ENCODE measurements at places on chromosomes 12 and 14.

DNA sequence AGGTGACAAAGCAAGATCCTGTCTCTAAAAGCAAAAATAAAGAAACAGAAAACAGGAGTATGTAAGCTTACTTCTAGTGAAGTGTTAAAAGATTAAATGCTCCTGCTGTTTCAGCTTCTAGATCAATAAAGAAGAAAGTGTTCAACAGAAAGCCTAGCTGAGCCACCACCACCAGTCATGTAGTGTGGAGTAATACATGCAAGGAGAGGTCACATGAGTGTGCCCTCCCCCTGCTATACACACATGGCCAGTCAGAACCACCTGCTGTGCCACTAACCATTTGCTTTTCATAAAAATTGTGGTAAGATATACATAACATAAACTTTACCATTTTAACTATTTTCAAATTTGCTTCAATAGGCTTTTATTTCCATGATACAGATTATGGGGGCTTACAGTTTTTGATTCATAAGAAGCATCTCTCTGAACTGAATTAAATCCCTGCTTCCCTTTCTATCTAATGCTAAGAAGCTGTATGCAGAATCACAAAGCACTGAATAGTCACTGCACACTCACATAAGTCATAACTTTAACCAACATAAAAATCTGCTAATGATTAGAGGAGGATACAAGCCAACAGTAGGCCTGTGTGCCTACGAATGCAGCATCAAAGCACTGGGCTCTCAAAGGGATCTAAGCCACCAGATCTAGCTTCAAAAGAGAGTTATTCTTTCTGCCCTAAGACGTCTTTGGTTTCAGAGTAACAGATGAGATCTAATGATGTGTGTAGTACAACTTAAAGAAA, 515.5 kb downstream of the C12orf50 start:
- no peak for DNase-seq

DNA sequence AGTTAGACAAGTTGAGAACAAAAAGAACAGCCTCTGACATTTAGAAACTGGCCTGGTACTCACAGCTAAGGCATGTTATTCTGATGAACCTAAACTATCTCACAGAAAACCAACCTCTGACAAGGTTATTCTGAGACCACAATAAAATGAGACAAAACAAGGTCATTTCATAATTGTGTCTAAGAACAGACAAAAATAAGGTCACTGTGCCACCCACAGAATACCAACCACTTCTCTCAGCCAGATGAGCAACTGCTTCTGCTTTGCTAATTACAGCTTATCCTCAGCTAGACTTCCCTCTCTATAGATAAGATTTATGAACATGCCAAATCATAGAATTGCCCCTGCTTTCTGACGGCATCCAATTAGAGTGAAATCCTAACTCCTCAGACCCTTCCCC, 52.2 kb upstream of the CRACR2A start:
- no peak for DNase-seq

DNA sequence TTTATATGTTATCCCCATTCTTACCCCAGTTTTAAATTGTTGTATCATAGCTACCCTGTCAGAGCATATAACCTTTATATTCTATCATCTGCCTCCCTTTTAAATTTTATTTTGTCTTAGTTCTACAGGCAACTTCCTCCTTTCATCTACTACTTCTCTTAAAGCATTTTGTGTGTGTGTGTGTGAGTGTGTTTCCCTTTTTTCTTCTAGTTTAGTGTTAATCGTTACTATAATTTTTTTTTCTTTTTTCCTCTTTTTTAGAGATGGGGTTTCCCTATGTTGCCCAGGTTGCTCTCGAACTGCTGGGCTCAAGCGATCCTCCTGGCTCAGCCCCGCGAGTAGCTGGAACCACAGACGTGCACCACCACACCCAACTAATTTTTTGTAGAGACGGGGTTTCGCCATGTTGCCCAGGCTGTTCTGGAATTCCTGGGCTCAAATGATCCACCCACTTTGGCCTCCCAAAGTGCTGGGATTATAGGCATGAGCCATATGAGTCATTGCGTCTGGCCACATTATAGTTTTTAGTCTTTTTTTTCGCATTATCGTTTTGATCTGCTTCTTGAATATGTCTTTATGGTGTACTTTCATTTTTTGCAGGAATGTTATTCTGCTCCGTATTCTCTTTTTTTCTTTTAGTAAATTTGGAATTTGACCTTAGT, 33.1 kb upstream of the FBXO34 start:
- no peak for DNase-seq

DNA sequence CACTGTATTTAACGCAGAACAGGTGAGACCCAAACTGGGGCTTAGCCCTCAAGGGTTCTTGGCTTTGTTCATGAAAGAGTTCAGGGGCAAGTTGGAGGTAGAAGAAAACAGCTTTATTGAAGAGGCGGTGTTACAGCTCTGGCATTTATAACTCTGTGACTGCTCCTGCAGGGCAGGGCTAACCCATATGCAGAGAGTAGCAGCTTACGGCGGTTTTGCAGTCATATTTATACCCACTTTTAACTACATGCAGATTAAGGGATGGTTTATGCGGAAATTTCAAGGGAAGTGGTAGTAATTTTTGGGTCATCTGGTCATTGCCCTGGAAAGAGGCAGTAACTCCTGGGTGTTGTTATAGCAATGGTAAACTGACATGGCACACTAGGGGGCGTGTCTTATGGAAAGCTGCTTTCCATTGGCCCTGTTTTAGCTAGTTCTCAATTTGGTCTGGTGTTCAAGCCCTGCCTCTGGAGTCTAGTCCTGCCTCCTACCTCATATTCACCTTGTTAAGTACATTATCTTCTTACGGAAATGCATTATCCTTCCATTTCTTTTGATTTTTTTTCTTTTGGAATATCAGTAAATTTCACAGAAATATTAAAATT, 1.8 kb upstream of the IAPP start:
- DNase-seq: no peak

DNA sequence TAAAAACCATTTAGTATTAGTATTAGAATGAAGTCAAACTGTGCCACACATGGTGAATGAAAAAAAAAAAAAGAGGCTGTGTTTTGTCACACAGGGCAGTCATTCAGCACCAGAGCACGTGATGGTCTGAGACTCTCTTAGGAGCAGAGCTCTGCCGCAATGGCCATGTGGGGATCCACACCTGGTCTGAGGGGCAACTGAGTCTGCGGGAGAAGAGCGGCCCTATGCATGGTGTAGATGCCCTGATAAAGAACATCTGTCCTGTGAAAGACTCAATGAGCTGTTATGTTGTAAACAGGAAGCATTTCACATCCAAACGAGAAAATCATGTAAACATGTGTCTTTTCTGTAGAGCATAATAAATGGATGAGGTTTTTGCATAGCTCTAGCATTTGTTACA, 12.2 kb upstream of the BDKRB1 start:
- no peak for DNase-seq

GRCh38 chr12:69645031-69645430, 34.3 kb upstream of the LRRC10 start:
- DNase-seq: no peak

DNA sequence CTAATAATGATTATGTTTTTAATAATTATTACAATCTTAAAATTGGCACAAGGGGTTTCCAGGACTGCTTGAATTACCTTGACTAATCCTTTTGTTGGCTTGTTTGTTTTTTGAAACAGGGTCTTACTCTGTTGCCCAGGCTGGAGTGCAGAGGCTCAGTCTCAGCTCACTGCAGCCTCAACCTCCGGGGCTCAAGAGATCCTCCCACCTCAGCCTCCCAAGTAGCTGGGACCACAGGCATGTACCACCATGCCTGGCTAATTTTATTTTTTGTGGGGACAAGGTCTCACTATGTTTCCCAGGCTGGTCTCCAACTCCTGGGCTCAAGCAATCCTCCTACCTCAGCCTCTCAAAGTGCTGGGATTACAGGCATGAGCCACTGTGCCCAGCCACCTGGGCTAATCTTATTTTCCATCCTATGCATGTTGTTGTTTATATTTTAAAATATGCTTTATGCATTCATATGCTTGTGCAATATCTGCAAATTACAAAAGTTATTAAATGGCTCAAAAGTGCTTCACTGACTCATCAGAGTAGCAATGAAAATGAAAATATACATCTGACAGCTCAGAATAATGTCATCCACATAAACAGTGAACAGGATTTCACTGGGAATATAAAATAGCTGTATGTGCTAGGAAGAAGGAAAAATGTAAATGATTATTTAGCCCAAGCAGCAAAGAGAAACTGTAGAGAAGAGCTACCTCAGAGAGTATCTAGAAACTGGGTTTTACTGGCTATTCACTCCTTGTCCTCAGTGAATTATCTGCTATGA, 24.8 kb upstream of the PLEKHG6 start:
- DNase-seq: no peak

DNA sequence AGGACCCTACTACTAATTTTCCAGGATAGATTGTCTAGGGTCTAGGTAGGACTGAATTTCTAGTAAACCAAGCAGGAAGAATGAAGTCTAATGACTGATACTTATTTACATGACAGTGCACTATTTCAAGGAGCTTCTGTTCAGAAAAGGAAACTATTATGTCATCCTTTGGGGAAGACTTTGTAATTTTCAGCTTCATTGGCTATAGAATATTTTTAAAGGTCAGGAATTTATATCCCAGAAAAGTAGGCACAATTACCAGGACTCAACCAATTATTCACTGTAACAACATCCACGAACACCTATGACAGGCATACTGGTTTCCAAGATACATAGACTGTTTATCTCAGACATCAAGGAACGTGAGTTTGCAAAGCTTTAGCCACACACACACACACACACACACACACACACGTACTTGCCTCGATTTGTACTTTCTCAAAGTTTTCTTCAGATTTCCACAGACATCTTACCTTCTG, 23.2 kb downstream of the OR6S1 start:
- DNase-seq: no peak

GRCh38 chr12:124420996-124421674, 126.2 kb downstream of the RFLNA start:
- no peak for DNase-seq

- no peak for DNase-seq
Observed at GRCh38 chr12:96120359-96121100, 73.6 kb upstream of the ELK3 start.

GRCh38 chr14:50821510-50822464, 9.2 kb downstream of the NIN start:
- no peak for DNase-seq

DNA sequence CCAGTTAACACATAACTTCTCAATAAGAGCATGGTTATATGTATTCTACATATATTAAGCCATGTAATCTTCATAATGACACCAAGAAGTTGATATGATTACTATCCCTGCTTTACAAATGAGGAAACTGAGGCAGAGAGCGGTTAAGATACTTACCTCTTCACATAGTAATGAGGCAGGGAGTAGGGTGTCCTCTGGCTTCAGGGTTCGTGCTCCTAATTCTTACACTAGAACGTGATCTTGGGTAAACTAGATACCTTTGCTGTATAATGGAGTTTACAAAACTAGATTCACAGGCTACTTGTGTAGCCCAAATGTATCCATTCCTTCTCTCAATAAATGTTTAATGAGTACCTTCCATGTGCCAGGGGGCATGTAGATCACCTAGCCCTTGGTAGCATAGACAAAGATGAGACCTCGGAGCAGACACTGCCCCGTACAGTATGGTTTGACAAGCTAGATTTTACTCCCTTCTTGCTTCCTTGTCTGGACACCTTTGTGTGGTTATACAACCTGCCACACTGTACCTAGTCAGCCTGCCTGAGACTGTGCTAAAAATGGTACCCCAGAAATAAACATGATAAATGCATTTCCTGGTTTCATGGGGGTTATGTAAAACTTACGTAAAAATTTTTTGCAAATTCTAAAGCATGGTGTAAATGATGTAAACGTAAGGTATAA, 991.8 kb downstream of the VRK1 start:
- DNase-seq: no peak
